Central memory CD8-positive, alpha-beta T cell (primary cell): ENCODE measurements at places on chromosomes 16 and 17.
A peak's percentile ranks its signal among the peaks of the same experiment; 100 is the strongest.

DNA sequence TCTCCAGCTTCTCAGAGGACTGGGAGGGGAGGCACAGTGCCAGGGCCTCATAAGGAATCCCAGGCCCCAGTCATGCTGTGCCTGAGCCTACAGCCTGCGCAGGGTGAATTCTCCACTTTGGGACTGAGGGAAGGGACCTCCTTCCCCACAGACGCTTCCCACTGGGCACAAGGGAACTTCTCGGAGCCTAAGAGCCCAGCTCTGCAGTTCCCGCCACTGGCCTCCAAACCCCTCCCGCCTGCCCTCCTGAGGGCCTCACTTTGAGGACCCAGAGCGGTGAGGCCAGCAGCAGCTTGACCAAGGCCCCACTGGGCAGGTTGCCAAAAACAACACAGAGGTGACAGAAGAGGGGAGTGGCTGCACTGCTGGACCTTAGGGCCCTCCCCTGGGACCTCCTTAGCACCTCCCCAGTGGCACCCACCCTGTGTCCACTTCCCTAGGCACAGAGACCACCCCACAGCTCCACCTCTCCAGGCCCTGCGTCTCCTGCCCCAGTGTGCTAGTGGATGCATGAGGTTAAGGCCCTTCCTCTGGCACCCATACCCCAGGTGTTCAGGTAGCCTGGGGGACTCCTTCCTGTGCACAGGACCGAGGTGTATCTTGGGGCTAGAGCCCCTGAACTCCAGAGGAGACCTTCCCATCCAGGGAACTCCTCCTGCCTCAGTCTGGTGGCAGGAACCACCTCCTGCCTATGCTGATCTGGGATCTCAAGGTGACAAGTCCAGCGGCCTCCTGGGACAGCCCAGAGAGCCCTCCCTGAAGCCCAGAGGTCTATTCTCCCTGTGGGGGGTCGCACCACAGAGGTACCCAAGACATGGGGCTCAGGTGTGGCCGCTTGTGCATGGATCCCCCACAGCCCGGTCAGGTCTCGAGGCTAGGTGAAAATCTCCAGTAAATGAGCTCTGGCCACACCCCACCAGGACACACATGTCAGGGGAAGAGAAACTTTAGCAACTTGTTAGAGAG is 3.4 kb downstream of the CASKIN2 start:
- no peak overlapping the region for H3K27ac ChIP-seq
- H3K4me3 ChIP-seq, result no peak overlapping the region
- H3K36me3 ChIP-seq, result peaks cover 4% of the 10 kb centered on the region
- no peak for DNase-seq
- H3K27me3 ChIP-seq, result no peaks in the 10 kb centered on the region
- H3K4me1 ChIP-seq, result no peaks in the 10 kb centered on the region

- no peak overlapping the region for H3K27ac ChIP-seq
- DNase-seq, result no peak
- H3K4me1 ChIP-seq, result peaks cover 29% of the 10 kb centered on the region
- no peak overlapping the region for H3K4me3 ChIP-seq
Observed at GRCh38 chr16:3085868-3086595, 13.1 kb downstream of the ZSCAN10 start.

DNA sequence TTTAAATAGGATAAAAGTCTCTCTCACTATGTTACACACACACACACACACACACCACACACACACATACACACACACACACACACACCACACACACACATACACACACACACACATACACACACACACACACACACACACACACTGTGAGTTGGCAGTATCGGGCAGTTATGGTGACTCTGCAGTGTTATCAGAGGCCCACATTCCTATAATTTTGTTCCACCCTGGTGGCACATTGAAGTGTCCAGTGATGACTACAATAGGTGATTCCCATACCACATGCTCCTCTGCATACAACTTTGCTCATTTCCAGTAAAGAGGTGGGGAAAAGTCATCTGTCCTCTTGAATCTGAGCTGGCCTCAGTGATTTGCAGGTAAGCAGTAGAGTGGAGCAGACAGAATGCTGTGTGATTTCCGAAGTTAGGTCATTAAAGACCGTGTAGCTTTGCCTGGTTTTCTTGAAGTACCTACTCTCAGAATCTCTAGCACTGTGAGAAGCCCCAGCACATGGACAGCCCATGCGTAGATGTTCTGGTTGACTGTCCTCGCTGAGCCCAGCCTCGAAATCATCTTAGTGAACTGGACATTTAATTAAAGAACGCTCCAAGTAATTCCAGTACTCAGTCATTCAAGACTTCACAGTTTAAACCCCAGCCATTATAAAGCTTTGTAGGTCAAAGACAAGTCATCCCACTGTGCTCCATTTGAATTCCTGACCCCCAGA is 836.6 kb upstream of the SOX9 start:
- H3K36me3 ChIP-seq, result no peaks in the 10 kb centered on the region
- no peaks in the 10 kb centered on the region for H3K4me1 ChIP-seq
- H3K27ac ChIP-seq, result no peak overlapping the region
- no peak overlapping the region for H3K4me3 ChIP-seq
- H3K27me3 ChIP-seq, result no peaks in the 10 kb centered on the region
- no peak for DNase-seq

DNA sequence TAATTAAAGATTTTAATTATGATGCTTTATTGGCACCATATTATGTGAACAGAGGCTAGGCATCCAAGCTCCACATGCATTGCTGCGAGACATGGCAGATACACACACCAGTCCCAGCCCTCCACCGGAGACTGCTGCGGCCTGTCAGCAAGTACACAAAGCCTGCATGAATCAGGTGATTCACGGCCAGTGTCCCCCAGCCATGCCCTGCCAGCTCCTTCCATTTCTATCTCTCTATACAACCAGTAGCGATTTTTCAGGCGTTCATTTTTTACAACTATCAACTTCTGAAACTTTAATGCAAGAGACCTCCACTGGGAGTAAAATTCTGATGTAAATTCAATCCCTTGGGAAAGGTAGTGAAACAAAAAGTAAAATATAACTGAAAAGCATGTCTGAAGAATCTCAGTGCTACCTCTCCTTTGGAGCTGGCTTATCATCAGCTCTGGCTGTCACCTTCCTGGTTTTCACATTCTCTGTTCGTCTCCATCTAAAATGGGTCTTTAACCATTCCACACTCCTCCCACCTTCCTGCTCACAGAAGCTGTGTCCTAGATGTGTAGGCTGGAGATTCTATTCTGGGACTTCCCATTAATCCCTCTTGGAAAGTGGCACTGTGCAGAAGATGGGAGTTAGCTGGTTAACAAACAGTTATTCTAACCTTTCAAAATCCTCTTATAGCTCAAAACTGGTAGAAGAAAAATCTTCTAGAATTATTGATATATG is 32.2 kb downstream of the HS3ST3A1 start:
- no peak overlapping the region for H3K4me3 ChIP-seq
- DNase-seq, result no peak
- H3K4me1 ChIP-seq, result peaks cover 7% of the 10 kb centered on the region
- H3K36me3 ChIP-seq, result no peaks in the 10 kb centered on the region
- no peak overlapping the region for H3K27ac ChIP-seq

DNA sequence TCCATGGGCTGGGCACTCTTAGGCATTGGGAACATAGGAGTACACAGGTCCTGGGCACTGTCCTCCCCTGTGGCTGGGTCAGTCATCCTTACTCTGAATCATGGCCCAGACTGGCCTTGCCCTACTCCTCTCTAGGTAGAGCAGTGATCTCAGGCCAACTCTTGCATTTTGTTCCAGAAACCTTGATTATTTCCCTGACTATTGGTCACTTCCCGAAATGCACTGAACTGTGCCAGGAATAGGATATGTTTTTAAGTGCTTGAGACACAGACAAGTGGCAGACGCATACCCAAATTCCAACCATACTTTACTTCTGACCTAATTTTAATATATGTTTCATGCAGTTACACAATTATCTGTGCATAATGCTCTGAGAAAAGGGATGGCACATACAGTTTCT is 10.3 kb downstream of the KRABD2 start:
- no peak for DNase-seq
- H3K36me3 ChIP-seq, result peaks cover 10% of the 10 kb centered on the region
- H3K4me3 ChIP-seq, result no peak overlapping the region
- peaks cover 7% of the 10 kb centered on the region for H3K4me1 ChIP-seq

GRCh38 chr16:75265911-75266701 is 14.7 kb upstream of the BCAR1 start:
- H3K27ac ChIP-seq, result no peak overlapping the region
- no peaks in the 10 kb centered on the region for H3K36me3 ChIP-seq
- H3K4me1 ChIP-seq, result peaks cover 6% of the 10 kb centered on the region
- no peak for DNase-seq
- peak overlapping the region; percentile 66 for H3K4me3 ChIP-seq
- H3K27me3 ChIP-seq, result peaks cover 55% of the 10 kb centered on the region

GRCh38 chr16:68257251-68257905 is 6.9 kb upstream of the SLC7A6 start:
- H3K27ac ChIP-seq, result no peak overlapping the region
- H3K4me3 ChIP-seq, result no peak overlapping the region
- H3K4me1 ChIP-seq, result no peaks in the 10 kb centered on the region
- DNase-seq, result no peak
- no peaks in the 10 kb centered on the region for H3K27me3 ChIP-seq

- H3K4me1 ChIP-seq, result peaks cover 44% of the 10 kb centered on the region
- H3K36me3 ChIP-seq, result peaks cover 12% of the 10 kb centered on the region
- H3K27me3 ChIP-seq, result no peaks in the 10 kb centered on the region
- DNase-seq, result no peak
- no peak overlapping the region for H3K4me3 ChIP-seq
Observed at GRCh38 chr16:67716097-67716496, 3.0 kb downstream of the GFOD2 start.

DNA sequence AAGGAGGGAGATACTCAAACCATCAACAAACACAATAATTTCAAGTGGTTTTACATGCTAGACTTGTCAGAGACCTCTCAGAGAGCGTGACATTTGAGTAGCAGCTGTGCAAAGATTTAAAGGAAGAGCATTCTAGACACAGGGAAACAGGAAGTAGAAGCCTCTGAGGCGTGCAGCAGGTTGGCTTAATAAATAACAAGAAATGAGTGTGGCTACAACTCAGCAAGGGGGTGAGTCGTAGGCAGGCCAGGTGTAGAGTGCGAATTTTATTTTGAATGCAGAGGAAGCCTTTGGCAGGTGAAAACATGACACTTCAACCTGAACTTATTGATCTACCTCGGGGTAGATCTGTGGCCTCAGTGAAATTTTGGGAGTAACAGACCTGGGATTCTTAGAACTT is 73.2 kb upstream of the MRTFB start:
- peaks cover 10% of the 10 kb centered on the region for H3K4me1 ChIP-seq
- no peak for DNase-seq
- peaks cover 1% of the 10 kb centered on the region for H3K36me3 ChIP-seq
- H3K27ac ChIP-seq, result no peak overlapping the region

DNA sequence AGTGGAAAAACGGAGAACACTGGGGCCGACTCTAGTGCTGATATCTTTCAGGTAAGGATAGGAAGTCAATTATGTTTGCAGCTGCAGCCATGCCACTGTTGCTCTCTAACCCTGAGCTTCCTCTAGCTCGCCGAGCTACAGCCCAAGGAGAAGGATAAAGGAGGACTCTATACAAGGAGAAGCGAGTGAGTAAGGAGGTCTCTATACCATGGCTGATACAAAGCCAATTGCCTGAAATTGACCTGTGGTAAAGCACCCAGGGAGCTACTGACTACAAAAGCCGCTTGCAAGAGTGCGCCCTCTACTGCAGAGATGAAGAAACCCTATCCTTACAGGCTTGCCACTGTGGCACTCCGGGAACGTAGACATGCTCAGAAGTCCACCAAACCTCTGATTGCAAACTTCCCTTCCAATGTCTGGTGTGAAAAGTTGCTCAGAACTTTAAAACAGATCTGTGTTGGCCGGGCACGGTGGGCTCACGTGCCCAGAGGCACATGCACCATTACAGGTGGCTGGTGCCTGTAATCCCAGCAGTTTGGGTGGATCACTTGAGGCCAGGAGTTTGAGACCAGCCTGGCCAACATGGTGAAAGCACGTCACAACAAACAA is 10.8 kb upstream of the SLC46A1 start:
- no peaks in the 10 kb centered on the region for H3K27me3 ChIP-seq
- H3K4me3 ChIP-seq, result no peak overlapping the region
- DNase-seq, result no peak
- H3K36me3 ChIP-seq, result no peaks in the 10 kb centered on the region
- H3K27ac ChIP-seq, result no peak overlapping the region
- peaks cover 8% of the 10 kb centered on the region for H3K4me1 ChIP-seq

DNA sequence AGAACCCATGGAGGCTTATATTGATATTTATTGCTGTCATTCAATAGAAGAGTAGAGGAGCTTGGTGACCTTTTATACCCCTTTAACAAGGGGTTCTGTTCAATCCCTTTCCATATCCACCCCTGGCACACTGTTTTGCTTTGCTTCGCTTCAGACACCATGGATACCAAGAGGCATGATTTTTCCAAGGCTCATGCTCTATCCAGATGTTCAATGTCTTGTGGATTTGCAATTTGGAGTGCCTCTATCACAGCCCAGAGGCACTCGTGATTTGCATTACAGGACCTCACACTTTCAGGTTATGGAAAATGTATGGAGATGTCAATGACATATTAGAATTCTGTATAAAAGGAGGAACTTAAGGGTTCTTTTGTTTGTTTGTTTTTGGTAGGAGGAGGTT is 21.5 kb downstream of the CFAP20 start:
- H3K27ac ChIP-seq, result no peak overlapping the region
- no peak for DNase-seq
- peaks cover 8% of the 10 kb centered on the region for H3K36me3 ChIP-seq
- H3K4me3 ChIP-seq, result no peak overlapping the region
- no peaks in the 10 kb centered on the region for H3K4me1 ChIP-seq
- H3K27me3 ChIP-seq, result no peaks in the 10 kb centered on the region

DNA sequence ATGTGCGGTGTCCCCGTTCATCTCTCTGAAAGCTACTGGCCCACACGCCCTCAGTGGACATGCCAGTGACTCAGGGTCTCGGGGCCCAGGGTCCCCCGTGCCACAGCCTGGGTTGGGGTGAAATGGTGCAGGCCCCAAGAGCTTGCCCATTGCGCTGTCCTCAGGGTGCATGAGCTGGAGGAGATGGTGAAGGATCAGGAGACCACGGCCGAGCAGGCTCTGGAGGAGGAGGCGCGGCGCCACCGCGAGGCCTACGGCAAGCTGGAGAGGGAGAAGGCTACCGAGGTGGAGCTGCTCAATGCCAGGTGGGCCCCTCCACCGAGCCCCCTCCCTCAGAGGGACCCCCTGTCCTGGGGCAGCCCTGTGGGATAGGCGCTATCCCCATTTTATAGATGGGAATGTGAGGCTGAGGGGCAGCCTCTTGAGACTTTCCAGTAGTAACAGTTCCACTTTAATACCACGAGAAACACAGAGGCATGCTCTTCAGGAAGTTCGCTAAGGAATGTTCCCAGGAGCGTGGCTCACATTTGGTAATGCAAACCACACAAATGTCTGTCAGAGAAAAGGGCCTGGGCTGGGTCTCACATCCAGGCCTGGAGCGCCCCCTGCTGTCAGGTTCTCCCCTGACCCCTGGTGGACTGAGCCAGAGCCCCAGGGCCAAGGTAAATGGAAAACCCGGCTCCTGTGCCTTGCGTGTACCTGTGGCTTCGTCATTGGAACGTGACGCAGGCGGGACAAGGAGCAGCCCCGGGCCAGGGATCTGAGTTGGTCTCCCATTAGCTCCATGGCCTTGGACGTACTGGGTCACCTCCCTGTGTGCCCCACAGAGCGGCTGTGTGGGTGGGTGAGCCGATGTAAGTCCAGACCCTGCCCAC is 133.7 kb downstream of the RAB11FIP4 start:
- no peaks in the 10 kb centered on the region for H3K4me1 ChIP-seq
- H3K27me3 ChIP-seq, result no peaks in the 10 kb centered on the region
- peak; percentile 77 for DNase-seq
- H3K36me3 ChIP-seq, result peaks cover 32% of the 10 kb centered on the region
